ENCODE measurements at places on chromosomes 6 and 20.

DNA sequence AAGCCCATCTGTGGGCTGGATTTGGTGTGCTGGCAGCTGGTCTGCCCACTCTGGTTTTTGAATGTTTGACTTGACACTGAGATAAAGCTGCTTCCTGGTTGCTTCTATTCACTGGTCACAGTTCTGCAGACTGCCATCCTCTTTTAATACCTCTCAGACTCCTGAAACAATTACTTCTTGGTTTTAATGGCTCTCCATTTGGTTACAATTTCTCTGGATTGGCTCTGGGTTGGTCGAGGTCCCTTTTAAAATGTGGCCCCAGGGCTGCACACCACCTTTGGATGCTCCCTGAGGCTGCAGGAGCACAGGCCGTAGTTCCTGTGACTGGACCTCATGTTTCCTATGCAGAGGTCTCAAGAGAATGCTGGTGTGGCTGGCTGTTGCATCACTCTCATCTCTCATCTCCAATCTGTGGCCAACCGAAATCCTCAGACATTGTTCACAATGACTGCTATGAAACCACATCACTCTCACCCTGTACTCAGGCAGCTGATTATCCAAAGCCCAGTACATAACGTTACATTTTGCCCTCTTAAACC is 98.5 kb downstream of the INSM1 start:
- no peak for DNase-seq

DNA sequence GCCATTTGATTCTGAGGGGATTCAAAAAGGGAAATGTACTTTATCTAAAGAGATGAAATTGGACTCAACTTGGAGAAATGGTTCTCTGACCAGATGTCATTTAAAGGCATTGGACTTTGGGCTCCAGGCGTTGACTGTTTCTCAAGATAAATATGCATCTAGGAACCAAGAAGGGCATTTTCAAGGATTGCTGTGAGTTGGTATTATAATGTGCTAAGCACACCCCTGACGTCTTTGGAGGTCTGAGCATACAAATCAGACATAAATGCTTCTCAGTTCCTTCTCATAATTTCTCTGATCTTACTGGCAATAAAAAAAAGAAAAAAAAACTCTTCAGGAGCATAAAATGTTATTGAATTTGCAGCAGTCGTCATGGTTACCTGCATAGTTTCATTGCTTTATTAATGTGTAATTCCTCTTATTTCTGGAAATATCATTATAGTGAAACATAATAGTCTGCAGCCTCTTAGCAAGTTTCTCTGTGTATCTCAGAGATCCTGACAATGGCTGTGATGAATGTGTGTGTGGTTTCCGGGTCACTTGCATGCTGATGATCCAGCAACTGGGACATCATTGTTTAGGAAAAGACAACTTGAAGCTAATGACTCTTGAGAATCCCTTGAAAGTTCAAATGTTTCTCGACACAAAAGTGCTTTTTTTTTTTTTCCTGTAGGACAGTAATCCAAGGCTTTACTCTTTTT is 136.0 kb downstream of the AIG1 start:
- no peak for DNase-seq

DNA sequence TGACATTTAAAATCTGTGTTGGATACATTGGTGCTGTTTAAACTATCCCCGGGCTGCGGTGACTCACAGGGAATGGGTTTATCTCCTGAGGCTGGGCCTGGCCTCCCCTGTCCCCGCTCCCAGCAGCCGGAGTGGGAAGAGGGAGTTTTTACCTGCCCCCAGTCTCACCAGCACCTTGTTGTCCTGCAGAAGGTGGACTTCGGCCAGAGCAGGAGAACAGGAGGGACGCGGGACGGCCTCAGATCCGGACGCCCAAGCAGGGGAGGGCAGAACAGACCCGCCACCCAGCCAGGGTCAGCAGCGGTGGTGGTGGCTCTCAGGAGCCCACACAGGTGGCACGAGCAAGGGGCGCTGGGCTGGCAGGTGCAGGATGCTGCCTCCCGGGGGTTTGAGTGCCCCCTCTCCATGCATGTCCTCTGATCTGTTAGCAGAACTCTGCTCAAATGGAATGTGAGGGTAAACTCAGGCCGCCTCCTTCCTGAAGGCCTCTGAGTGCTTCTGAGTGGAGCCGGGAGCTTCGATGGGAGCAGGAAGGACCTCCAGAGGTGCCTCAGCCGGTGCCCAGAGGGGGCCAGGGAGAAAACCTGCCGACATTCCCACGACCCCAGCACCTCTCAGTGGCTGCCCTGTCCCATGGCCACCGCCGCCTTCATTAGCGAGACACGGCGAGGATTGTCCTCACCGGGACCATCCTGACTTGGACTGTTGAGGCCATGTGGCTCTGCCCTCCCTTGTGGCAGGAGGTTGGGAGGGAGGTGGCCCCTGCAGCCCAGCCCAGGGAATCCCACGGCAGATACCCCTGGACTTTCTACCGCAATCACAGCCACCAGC is 43.4 kb upstream of the MRGBP start:
- DNase-seq: no peak

- DNase-seq: peak; percentile 51
Measured at GRCh38 chr20:51678026-51678697, 90.0 kb downstream of the ATP9A start.

DNA sequence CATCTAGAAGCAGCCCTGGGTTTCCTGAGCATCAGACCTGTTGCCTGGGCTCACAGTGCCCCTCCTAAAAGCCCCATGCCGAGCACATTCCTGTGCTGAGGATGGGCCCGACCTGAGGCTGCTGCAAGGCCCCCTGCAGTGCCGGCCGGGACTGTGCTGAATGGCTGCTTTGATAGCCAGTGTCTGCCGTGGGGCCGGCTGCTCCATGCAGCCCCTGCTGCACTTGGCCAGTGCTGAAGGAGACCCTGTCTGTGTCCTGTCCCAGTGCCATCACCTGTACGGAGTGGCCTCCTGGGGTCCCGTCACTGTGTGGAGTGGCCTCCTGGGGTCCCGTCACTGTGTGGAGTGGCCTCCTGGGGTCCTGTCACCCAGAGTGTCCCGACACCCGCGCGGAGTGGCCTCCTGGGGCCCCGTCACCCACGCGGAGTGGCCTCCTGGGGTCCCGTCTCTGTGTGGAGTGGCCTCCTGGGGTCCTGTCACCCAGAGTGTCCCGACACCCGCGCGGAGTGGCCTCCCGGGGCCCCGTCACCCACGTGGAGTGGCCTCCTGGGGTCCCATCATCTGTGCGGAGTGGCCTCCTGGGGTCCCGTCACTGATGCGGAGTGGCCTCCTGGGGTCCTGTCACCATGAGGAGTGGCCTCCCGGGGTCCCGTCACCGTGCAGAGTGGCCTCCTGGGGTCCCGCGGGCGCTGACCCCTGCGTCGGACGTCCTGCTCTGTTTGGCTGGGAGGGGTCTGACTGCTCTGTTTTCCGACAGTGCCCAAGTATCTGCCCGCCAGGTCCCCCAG is 7.0 kb downstream of the COL9A3 start:
- DNase-seq: no peak

- no peak for DNase-seq
Measured at GRCh38 chr20:36800410-36800809, 26.8 kb upstream of the DSN1 start.

DNA sequence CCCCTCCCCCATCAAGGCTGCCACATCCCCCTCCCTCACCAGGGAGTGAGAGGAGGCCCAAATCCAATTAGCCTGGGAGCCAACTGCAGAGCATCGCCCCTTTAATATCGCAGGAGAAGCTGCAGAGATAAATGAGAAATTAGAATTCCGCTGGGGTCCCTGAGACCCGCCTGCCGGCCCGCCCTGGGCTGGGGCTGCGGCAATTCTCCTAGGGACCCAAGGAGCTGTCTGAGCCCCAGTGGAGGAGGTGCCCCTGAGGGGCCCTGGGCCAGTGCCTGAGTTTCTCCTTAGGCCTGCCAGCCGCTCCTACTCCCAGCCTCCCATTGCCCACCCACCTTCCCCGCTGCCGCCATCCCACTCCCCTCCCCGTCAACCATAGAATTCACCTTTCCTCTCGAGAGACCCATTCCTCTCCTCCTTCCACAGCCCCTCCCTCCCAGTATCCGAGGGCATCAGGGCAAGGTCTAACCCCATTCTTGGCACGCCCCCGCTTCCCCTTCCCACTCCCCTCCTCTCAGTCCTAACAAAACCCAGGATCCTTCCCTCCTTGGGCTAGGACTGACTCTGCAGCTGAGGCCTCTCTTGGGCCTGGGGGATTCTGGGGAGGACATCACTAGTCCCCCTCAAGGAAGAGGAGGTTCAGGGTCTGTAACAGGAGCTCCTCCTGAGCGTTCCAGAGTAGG is 20.0 kb upstream of the CDH22 start:
- DNase-seq: no peak

DNA sequence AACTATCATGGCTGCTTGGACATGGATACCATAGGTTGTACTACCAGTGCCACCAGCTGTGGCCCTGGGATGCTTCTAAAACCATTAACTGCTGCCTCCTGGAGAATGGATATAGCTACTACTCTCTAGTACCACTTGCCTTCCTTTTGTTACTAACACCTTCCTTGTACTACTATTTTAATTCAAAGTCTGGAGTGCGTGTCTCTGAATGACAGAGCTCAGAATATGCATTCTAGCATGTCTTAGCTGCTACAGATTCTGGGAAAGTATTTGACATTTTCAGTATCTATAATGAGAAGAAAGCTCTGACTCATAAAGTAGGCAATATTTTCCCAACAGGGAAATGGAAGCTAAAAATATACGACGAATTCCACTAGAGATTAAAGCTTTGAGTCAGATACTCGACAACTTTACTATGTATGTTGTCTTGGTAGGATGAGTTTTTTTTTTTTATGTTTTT is 112.3 kb downstream of the PFDN4 start:
- no peak for DNase-seq

DNA sequence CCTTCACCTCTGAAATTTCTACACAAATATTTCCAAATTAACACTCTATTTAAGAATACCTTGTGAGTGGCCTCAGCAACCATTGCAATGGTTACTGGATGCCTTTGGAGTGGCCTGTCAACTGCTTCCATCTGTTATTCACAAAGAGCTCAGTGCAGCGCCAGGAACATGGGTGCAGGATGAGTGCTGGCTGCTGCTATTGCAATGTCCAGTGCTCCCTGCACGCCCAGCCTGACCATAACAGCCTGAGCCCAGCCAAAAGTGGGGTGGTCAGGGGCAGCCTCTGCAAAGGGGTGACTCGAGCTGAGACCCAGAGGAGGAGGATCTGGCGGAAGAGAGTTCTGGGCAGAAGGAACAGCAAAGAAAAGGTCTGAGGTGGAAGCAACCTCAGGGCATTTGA is 18.4 kb downstream of the CASS4 start:
- DNase-seq: no peak
